ENCODE measurements at places on chromosomes 2 and 18.

DNA sequence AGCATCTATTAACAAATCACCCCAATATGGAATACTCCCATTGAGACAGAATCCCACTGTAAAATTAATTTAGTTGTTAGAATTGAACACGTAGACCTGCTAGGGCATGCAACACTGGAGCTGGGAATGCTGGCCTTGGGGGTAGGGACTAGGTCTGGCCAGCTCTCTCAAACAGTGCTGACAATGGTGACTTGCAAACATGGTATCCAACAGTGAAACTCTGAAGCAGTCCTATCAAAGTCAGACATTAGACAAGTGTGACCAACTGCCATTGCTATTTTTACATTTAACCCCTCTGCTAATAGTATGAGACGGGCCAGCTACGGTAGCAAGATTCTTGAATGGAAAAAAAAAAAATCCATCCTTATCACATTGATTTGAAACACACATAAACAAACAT, 7.2 kb downstream of the E2F6 start:
- DNase-seq, result no peak

DNA sequence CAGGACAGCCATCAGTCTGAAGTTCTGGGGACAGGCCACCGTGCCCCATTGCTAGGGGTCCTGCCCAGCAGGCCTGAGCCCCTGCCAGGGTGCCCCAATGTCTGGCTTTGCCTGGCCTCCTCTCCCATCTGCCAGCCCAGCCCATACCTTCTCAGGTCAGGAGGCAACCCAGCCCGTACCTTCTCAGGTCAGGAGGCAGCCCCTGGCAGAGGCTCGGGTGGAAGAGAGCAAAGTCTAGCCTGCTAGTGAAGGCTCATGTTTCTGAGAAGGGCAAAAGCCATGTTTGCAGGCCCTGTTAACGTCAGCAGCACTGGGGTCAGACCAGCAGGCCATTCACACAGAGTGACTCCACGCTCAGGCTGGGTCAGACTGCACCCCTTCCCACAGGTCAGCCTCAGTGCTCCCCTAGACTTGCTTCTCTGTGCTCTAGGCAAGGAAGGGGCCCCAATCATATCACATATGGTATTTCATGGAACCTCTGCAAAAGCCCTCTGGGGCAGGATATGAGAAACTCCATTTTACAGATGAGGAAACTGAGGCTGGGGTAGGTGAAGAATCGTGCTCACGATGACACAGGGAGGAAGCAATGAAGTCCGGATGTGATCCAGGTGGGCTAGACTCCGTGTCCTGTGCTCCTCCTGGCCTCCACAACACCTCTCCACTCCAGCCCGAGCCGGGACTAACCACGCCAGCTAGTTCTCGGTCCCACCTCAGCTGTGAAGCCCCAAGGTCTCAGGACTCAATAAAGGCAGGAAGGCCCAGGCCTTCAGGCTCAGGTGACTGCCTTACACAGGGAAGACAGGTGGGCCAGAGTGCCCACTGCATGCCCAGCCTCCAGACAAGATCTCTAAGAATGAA, 9.5 kb downstream of the SDC1 start:
- DNase-seq, result no peak

DNA sequence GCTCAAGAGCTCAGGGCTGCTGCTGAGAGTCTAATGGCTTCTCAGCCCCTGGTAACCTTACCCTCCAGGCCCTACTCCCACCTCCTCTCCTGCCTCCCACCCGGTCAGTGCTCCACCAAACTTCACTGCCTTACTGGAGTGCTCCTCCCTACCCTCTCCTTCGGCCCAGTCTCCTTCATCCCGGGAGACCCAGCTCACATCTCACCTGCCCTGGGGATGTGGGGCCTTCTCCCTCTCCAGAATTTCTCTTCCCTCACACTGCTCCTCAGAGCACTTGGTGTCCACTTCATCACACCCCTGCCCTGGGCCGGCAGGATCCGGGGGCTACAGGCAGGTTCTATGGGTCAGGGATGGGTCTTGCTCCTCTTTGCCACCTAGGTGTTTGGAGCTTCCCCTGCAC, 21.6 kb downstream of the PTPN18 start:
- DNase-seq, result no peak

GRCh38 chr2:31329081-31329625, 85.4 kb downstream of the XDH start:
- no peak for DNase-seq

DNA sequence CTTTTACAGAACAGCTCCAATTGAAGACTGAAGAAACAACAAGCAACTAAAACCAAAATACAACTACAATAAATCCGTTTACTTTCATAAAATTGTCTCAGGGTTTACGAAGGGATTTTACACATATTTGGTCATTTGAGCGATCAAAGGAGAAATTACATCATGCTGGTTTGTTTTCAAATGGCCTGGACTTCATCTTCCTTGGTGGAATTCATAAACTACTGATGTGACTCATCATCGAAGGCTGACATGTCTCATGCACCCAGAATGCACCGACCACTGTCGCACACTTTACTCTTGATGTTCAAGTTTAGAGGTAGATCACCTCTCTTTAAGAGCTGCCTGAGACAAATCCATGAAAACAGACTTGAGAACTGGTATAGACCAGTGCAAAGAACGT, 25.6 kb upstream of the PMAIP1 start:
- no peak for DNase-seq

- no peak for DNase-seq
Observed at GRCh38 chr2:48209214-48209885, 303.1 kb upstream of the FBXO11 start.

DNA sequence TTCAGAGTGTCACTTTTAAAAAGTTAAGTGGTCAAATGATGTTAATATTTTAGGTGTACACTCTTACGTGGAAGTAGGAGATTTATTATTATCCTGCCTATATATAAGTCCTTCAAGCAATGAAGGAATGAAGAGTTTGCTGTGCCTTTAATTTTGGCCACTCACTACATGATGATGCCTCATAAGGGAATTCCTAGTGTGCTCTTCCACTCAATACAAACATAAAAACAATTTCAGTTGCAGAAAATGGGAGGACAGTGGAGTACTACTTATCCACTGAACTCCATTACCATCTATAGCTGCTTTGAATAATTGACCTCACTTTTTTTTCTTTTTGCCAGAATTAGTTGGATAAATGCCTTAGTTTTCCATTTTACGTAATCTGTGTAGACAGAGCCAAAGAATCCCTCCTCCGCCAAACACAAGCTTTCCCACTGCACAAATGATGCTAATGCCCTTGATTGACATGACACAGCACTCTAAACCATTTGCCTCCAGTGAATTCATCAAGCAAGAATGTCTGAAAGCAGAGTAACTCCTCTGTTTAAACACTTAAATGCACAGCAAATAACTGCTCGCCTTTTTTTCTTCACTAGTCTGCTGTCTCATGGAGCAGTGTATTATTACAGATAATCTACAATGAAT, 751.1 kb upstream of the FANCL start:
- no peak for DNase-seq

GRCh38 chr2:54726940-54727339, 3.5 kb downstream of the EML6 start:
- DNase-seq, result no peak

DNA sequence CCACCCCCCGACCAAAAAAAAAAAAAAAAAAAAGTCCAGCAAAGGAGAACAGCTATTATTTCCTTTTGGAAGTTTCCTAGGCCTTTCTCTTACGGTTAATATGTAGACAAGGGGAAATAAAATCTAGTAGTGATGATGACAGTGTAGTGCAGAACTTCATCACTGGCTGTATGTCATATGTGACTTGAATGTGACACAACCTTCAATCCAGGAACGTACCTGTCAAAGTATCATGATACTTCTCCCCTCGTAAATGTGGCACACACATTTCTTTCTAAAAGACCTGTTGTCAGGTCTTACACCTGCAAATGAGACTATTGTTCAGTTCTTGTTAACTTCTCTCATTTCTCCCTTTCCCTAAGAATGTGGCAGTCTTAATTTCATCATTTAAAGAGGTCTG, 173.5 kb downstream of the PRPF40A start:
- no peak for DNase-seq

GRCh38 chr2:106863387-106863786, 22.6 kb downstream of the ST6GAL2 start:
- no peak for DNase-seq

DNA sequence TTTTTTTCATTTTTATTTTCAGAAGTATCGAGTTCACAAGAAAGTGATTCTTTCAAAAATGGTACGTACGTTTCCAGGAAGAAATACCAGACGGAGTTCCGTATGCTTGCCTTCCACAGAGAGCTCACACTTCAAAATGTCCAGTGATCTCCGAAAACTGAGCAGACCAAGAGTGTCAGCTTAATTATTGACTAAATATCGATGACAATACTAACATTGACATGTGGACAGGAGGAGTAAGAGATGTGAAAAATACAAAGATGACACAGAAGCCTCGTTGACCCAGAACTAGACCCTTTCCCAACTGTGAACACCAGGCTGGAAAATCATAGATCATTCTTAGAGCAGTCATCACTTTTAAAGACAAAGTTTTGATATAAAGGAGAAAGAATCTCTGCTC, 440.0 kb upstream of the POU3F3 start:
- no peak for DNase-seq

DNA sequence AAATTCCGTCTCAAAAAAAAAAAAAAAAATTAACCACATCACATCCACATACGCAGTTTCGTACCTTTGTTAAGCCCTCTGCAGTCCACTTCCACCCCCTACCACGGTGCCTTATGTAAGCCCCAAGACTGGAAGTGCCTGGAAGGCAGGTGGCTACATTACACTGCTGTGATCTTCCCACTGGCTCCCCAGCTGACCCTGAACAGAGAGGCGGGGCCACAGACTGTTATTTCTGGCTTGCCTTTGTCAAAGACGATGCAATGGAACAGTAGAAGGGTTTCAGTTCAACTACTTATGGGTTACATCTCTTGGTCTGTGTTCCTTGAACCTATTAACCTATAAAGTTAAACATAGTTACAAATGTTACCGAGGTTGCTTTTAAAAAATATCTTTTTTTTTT, 15.7 kb upstream of the COX7A2L start:
- DNase-seq, result no peak

DNA sequence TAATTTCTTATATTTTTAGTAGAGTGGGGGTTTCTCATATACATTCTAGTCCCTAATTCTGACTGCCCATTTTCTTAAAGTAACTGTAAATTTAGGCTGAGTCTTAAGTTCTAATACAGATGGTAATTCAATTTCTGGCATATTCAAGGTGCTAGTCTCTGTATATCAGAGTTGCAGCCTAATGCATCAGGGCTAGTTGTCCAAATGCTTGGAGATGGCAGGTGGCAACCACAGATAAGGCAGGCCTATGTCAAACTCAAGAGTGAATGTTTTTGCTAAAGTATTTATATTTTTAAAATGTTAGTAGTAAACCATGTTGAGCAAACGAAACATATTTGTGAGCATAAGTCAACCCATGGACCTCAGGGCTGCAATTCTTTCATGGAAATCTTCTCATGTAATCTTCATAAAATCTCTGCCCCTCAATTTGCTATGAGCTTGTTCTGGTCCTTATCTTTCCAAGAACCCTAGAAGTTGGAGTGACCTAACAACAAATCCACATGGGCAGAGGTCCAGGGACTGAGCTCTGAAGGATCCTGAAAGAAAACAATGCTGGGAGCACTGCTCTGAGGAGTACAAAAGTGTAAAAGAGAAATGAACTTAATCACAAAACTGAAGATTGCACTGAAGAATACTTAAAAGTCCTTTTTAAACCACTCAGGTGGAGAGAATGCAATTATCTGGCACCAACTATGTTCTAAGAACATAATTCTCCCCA, 27.3 kb upstream of the DSC2 start:
- no peak for DNase-seq

DNA sequence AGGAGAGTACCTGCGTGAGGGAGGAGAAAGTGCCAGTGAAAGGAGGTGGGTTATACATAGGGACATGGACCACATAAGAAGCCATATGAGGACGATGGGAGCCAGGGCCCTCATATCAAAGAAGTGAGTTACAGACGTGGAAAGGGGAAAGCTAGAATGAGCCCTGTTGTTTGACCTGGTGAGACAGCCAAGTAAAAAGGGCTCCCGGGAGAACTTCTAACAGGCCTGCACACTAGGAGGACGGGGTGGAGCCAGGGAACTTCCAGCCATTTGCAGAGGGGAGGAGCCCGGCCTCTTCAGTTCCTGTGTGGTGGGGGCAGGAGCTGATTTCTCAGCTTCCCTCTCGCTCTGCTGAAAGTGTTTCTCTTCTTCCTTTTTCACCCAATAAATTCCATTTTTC, 84.1 kb upstream of the SLC66A3 start:
- no peak for DNase-seq

DNA sequence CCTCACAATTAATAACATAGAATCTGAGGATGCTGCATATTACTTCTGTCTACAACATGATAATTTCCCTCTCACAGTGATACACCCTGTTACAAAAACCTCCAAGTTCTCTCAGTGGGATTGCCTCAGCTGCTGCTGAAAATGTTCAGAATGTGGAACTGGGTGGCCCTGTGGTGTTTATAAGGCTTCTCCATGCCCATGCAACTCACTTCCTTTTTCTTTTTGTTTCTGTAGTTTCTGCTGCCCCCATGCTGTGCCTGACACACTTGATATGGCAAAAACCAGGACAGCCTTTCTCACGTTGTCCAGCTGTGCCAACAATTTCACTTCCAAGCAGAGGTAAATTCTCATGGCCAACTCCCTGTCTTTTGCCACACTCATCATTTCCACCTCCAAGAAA, 206.2 kb downstream of the RPIA start:
- no peak for DNase-seq

DNA sequence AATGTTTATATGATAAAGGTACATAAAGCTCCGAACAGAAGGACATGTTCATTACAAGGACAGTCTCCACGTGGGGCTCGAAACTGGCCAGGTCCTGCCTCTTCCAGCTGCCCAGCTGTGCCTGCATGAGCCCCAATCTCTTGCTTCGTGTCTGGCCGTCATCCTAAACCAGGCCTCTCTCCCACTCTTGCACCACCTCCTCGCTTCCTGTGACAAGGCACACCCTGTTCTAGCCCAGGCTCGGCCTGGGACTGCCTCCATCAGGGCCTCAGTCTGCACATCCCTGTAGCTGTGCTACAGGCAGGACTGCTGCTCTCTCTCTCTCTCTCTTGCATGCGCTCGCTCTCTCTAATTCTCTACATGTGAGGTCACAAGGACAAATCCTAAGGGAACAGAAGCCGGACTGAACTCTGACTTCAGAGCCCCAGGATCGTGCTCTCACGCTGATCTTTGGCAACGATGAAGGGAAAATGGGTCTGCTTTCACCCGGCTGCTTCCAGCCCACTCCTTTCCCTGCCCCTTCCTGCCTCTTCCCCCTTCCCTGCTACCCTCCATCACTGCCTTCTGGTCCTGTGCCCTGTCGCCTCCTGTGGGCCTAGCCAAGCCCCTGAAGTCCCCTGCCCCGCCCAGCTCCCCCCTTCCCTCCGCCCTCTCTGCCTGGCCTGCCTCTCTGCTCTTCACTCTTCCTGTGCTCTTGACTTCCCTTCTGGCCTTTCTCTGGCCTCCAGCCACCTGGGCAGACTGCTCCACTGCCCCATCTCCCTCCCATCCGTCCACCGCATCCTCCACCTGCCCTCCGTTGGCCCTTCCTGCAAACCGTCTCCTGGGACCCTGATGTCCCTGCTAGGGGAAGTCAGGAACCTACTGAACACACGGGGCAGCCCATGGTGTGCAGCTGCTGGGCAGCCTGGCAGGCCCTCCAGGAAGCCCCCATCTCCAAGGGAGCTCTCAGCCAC, 7.8 kb upstream of the GPR55 start:
- no peak for DNase-seq

GRCh38 chr18:9340472-9340871, 5.9 kb downstream of the TWSG1 start:
- DNase-seq, result no peak

- no peak for DNase-seq
Observed at GRCh38 chr2:60808330-60808801, 52.3 kb downstream of the PAPOLG start.

- DNase-seq, result no peak
Observed at GRCh38 chr2:54770676-54771075, 47.2 kb downstream of the EML6 start.

GRCh38 chr2:99797475-99797874, 307.7 kb upstream of the REV1 start:
- no peak for DNase-seq
